ENCODE measurements at places on chromosomes 5 and 9. TPM values are rescaled to one million over a fixed set of nuclear protein-coding genes. Genes with fewer than 3 reads are reported as not detected.

IL5 gene
- total RNA-seq: not detected

STKLD1 gene
- total RNA-seq: 0.81 TPM

OR1J2 gene
- not detected for total RNA-seq

TXNDC8 gene
- not detected for total RNA-seq

ANKDD1B gene
- total RNA-seq: 0.20 TPM

TAF11L3 gene
- not detected for total RNA-seq

CEP120 gene
- 16.9 TPM for total RNA-seq

RNF183 gene
- not detected for total RNA-seq

CAMK4 gene
- total RNA-seq: 2.2 TPM

KCNIP1 gene
- total RNA-seq: not detected

SHC3 gene
- total RNA-seq: 6.3 TPM

SHOC1 gene
- not detected for total RNA-seq

ENTPD8 gene
- 0.07 TPM for total RNA-seq

SNX24 gene
- 12.7 TPM for total RNA-seq

PRRC1 gene
- 37.7 TPM for total RNA-seq

DEPDC1B gene
- total RNA-seq: 22.6 TPM

BTNL3 gene
- total RNA-seq: not detected

MUSK gene
- total RNA-seq: not detected

SQSTM1 gene
- total RNA-seq: 758 TPM

CRAT gene
- total RNA-seq: 37.9 TPM

ARHGEF39 gene
- total RNA-seq: 0.86 TPM

CSNK1A1 gene
- 486 TPM for total RNA-seq

ANKRD31 gene
- not detected for total RNA-seq

F2RL2 gene
- 0.66 TPM for total RNA-seq

GABRA6 gene
- not detected for total RNA-seq

CTSV gene
- total RNA-seq: 1.1 TPM

NR4A3 gene
- total RNA-seq: 0.07 TPM

SMARCA2 gene
- 47.3 TPM for total RNA-seq

All from pulmonary artery endothelial cell (primary cell).